A549 treated with DMSO at 1 μM for 4 hours (cell line): ENCODE measurements at places on chromosomes 1 and 21. TPM values are rescaled to one million over a fixed set of nuclear protein-coding genes. Genes with fewer than 3 reads are reported as not detected.

Gene KRTAP19-3
- total RNA-seq, result not detected in 5 replicates

Gene TEDDM1
- not detected in 5 replicates for total RNA-seq

Gene CCSAP
- 5.8 to 7.8 TPM (median 7.1 TPM) in 5 replicates for total RNA-seq

Gene C1QA
- not detected in 5 replicates for total RNA-seq

Gene BSND
- not detected in 5 replicates for total RNA-seq

Gene PGLYRP4
- total RNA-seq, result not detected in 5 replicates

Gene MTARC1
- total RNA-seq, result 8.3 to 12.0 TPM (median 9.9 TPM) in 5 replicates

Gene TMCC2
- total RNA-seq, result 2.8 to 3.3 TPM (median 3.1 TPM) in 5 replicates

Gene RUNX3
- total RNA-seq, result 5.1 to 9.6 TPM (median 6.2 TPM) in 5 replicates

Gene MACF1
- 51.5 to 61.3 TPM (median 56.9 TPM) in 5 replicates for total RNA-seq

Gene KRTAP7-1
- not detected in 5 replicates for total RNA-seq

Gene PCP4
- not detected in 5 replicates for total RNA-seq

Gene KIF2C
- total RNA-seq, result 38.9 to 43.7 TPM (median 41.4 TPM) in 5 replicates

Gene DCST1
- not detected in 5 replicates for total RNA-seq

Gene RPS8
- 1,523 to 1,715 TPM (median 1,655 TPM) in 5 replicates for total RNA-seq

Gene PPP1R15B
- total RNA-seq, result 27.7 to 32.8 TPM (median 31.3 TPM) in 5 replicates

Gene WNT9A
- total RNA-seq, result 6.6 to 8.9 TPM (median 8.0 TPM) in 5 replicates

Gene KCNE1
- total RNA-seq, result 0.05 to 0.09 TPM in 2 of 5 replicates, not detected in the others

Gene RUSC1
- 42.4 to 52.9 TPM (median 48.9 TPM) in 5 replicates for total RNA-seq

Gene RGS5
- 1.0 to 2.1 TPM (median 1.3 TPM) in 5 replicates for total RNA-seq

Gene CD247
- 0.15 to 0.31 TPM (median 0.19 TPM) in 4 of 5 replicates, not detected in the other for total RNA-seq

Gene TMEM269
- 0.07 to 0.15 TPM (median 0.09 TPM) in 5 replicates for total RNA-seq

Gene TNFRSF25
- total RNA-seq, result 2.9 to 3.9 TPM (median 3.7 TPM) in 5 replicates

Gene FAM151A
- not detected in 5 replicates for total RNA-seq

Gene VANGL2
- 0.84 to 1.3 TPM (median 1.2 TPM) in 5 replicates for total RNA-seq

Gene PLCH2
- total RNA-seq, result 0.12 to 0.36 TPM (median 0.32 TPM) in 5 replicates

Gene ARMH1
- 0.35 to 1.1 TPM (median 0.80 TPM) in 5 replicates for total RNA-seq

Gene RCSD1
- 0.06 to 0.09 TPM (median 0.08 TPM) in 4 of 5 replicates, not detected in the other for total RNA-seq

Gene SERPINC1
- 0.07 TPM in 2 of 5 replicates, not detected in the others for total RNA-seq

Gene BACE2
- 20.2 to 24.4 TPM (median 22.5 TPM) in 5 replicates for total RNA-seq

Gene HEYL
- total RNA-seq, result 2.9 to 3.5 TPM (median 3.1 TPM) in 5 replicates

Gene NPHS2
- total RNA-seq, result not detected in 5 replicates

Gene FAM72A
- total RNA-seq, result 9.0 to 13.7 TPM (median 12.6 TPM) in 5 replicates

Gene OR6Y1
- not detected in 5 replicates for total RNA-seq

Gene CDK18
- 0.66 to 1.3 TPM (median 1.1 TPM) in 5 replicates for total RNA-seq

Gene NR0B2
- total RNA-seq, result 0.08 to 0.09 TPM in 2 of 5 replicates, not detected in the others

Gene ZNF669
- 3.4 to 4.5 TPM (median 4.2 TPM) in 5 replicates for total RNA-seq

Gene CFHR3
- 0.14 to 0.30 TPM (median 0.22 TPM) in 3 of 5 replicates, not detected in the others for total RNA-seq

Gene CHI3L2
- total RNA-seq, result 0.20 to 0.40 TPM (median 0.31 TPM) in 5 replicates

Gene RHBG
- total RNA-seq, result not detected in 5 replicates

Gene IGSF9
- 0.20 to 0.32 TPM (median 0.29 TPM) in 5 replicates for total RNA-seq

Gene SH2D2A
- 3.9 to 5.1 TPM (median 4.7 TPM) in 5 replicates for total RNA-seq

Gene LCE1F
- total RNA-seq, result not detected in 5 replicates

Gene RAVER2
- total RNA-seq, result 4.7 to 5.9 TPM (median 5.5 TPM) in 5 replicates

Gene LAMC2
- 27.6 to 40.3 TPM (median 29.1 TPM) in 5 replicates for total RNA-seq

Gene RBM11
- 0.13 TPM in 1 of 5 replicates, not detected in the others for total RNA-seq

Gene HS2ST1
- total RNA-seq, result 10.3 to 14.5 TPM (median 13.7 TPM) in 5 replicates

Gene C1orf87
- total RNA-seq, result not detected in 5 replicates

Gene ARHGAP30
- 0.06 to 0.13 TPM (median 0.10 TPM) in 5 replicates for total RNA-seq

Gene HMCN1
- 0.03 to 0.13 TPM (median 0.08 TPM) in 5 replicates for total RNA-seq
